NCI-H1105 treated with DMSO at 0.1 percent for 48 hours (cell line): ENCODE measurements at places on chromosomes 1 and 21.
A peak's percentile ranks its signal among the peaks of the same experiment; 100 is the strongest.

DNA sequence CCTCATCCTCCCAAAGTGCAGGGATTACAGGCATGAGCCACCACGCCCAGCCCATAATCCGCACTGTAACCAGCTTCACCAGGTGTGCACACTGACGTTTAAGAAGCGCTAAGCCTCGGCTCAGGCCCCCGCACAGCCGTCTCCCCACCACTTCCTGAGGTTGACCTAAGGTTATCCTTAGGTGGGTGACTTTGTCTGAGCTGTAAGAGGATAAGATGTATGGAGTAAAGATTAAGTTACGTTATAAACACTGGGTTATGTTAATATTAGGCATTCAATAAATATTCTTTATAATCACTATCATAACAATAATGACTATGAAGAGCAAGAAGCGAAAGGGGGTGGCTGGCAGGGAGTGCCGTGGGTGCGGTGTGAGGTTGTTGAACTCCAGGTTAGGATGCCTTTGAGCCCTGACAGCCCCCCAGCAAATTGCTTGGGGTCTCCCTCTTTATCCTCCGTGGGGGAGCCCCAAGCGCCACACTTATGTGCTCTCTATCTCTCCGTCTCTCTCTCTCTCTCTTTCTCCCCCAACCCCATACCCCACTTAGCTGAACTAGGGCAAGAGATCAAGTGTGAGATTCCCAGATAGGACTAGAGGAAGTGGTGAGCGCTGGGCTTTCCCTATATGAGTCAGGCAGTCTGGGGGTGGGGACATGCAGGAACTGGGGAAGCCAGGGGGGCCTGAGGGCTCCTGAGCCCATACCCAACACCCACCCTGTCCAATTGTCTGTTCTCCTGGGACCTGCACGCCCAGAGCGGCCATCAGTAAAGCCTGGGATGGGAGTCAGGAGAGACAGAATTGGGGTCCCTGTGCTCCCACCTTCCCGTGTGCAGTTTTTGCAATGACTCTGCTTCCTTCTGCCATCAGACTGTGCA lies 7.6 kb downstream of the EFHD2 start:
- DNase-seq, result no peak

DNA sequence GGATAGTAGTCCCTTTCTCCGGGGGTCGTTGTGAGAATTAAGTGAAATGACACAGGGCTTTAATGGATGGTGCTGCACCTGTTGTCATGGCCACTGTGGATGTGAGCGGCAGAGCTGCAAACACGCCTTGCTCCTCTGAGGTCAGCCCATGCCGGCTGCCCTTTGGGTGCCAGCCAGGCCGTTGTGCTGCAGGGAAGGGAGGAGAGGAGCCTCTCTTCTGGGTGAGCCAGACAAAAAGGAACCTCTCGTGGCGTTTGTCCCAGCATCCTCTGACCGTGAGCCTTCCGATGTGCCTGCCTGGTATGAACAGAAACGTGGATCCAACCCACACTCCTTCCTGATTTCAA lies 383.0 kb upstream of the VAMP3 start:
- DNase-seq, result no peak

GRCh38 chr1:16918371-16918770 lies 3.4 kb upstream of the CROCC start:
- DNase-seq, result no peak

DNA sequence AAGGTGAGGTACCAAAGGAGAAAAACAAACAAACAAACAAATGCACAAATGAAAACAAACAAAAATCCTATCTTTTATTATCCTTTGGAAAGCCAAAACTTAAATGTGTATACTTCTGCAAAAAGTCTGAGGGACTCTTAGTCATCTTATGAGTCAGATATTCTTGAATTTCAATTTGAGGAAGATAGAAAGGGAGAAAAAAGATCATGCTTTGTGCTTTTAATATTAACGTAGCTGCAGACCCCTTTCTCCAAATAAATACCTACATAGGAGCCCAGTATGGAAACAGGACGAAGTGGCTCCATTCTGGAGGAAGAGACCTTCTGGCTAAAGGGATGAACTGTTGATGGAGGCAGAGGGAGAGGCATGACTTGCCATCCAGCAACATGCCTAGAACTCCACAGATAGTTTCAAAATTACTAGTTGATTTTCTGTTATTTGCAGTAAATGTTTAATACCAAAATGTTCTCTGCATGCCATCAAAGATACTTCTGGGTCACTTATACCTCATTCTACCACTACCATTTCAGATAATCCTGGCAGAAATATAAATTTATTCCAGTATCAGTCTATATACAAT lies 25.4 kb downstream of the NUP210L start:
- DNase-seq, result no peak

DNA sequence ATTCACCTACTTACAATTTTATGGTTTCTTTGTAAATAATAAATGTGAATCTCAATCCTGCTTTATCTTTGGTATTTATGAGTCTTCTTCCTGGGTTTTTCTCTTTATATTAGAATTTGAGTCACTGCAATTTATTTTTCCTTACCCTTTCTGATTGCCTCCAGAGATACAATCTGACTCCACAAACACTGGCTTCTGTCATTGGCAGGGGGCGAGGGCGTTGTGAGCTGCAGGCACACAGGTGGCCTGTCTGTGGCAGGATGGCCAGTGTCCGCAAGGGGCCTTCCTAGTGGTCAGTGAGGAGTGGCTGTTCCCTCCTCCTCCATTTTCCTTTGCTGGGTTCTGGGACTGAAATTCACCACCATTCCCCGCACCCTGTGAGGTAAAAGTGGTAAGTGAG lies 2.0 kb upstream of the MTARC1 start:
- DNase-seq, result no peak

GRCh38 chr1:219124163-219124562 lies 49.5 kb upstream of the LYPLAL1 start:
- DNase-seq, result no peak

DNA sequence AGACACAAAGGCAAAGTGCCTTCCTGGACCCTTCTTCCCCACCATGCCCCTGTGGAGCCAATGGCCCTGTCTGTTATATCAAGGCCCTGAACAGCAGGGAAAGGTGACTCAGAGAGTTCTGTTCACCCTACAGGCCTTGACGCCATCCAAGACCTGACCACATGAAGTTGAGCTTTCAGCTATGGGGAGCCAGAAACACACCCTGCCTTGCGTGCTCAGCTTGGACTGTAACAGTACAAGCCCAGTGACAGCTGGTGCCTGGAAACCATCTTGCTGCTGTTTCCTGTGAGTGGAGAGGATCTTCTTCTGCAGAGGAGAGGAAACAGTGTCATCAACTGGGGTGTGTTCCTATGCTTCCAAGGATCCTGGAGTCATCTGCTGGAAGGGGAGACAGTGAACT lies 165.0 kb upstream of the IRF2BP2 start:
- DNase-seq, result no peak

GRCh38 chr1:200965111-200965805 lies 58.3 kb downstream of the KIF21B start:
- DNase-seq, result no peak

GRCh38 chr21:45499201-45499750 lies 43.0 kb downstream of the SLC19A1 start:
- no peak for DNase-seq

DNA sequence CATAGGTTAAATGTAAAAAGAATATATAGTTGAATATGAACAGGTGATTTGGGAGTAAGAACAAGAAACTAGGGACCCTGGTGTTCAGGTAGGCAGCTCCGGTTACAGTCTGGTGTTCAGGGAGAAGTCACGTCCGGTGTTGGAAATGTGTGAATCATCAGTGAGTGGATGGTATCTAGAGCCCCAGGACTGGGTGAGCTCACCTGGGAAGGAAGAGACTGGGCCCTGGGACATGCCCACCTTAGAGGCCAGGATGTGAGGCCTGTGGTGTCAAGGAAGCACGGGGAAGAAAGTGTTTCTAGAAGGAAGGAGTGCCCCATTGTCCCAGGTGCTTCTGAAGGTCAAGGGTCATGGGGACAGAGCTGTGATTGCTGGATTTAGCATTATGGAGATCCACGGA lies 1.5 kb upstream of the GJB3 start:
- no peak for DNase-seq

DNA sequence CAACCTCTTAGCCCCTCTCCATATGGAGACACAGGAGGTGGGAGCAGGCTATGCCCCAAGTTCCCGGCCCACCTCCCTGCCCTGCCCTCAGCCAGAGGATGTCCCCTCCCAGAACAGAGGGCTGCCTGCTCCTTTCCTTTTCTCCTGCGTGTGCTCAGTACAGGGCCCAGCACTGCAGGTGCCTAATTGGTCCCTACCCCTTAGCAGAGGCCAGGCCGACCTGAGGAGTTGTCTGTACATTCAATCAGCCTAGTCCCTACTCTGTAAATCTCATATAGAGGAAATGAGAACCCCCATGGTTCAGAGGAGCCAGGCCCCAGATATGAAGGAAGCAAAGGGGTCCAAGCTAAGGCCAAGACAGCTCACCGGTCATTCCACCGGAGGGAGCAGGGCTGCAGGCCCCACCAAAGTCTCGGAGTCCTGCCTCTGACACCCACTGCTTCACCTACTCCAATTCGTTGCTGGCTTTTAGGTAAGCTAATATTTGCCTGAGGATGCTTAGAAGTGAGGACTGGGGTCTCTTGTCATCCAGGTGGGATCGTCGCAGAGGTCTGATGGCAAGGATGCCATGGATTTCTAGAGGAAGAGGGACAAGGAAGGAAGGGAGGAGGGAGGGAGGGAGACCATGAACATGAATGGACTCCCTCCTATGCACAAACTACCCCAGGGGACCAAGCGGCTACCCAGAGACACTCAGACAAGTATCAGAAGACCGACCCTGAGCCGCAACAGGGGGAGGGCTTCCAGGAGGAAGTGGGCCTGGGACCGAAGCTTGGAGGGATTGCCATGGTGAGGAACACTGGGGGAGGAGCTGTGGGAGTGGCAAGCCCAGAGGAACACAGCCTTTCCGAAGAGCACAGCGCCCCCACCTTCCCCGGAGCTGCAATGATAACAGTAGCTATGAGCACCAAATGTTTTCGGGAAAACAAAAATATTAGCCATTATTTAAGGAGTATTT lies 30.4 kb upstream of the FOXO6 start:
- no peak for DNase-seq

GRCh38 chr1:28441674-28442073 lies 64.2 kb upstream of the RCC1 start:
- DNase-seq, result no peak

DNA sequence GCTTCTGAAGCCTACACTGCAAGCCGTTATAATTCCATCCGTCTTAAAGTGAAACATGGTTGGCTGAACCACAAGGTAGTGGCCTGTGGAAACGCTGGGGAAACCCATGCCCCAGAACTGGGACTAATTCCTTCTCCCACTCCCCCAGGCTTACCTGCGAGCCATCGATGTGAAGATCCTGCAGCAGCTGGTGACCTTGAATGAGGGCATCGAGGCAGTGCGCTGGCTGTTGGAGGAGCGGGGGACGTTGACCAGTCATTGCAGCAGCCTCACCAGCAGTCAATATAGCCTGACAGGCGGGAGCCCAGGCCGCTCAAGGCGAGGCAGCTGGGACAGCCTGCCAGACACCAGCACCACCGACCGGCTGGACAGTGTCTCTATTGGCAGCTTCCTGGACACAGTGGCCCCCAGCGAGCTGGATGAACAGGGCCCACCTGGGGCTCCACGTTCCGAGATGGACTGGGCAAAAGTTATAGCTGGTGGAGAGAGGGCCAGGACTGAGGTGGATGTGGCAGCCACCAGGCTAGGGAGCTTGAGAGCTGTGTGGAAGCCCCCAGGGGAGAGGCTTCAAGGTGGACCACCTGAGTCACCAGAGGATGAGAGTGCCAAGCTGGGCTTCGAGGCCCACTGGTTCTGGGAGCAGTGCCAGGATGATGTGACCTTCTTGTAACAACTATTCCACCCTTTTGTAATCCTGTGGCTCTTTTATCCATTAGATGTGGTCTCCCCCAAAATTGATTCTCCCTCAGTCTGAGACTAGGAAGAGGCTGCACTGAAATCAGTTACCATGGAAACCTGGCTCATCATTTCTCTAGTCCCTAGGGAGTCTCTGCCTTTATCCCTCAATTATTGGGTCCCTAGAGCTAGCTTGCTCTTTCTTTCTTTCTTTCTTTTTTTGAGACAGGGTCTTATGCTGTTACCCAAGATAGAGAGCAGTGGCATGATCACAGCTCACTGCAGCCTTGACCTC lies 16.7 kb downstream of the LURAP1 start:
- peak; percentile 5 for DNase-seq

GRCh38 chr1:46131712-46132528 lies 509 bp downstream of the PIK3R3 start:
- peak; percentile 68 for DNase-seq

DNA sequence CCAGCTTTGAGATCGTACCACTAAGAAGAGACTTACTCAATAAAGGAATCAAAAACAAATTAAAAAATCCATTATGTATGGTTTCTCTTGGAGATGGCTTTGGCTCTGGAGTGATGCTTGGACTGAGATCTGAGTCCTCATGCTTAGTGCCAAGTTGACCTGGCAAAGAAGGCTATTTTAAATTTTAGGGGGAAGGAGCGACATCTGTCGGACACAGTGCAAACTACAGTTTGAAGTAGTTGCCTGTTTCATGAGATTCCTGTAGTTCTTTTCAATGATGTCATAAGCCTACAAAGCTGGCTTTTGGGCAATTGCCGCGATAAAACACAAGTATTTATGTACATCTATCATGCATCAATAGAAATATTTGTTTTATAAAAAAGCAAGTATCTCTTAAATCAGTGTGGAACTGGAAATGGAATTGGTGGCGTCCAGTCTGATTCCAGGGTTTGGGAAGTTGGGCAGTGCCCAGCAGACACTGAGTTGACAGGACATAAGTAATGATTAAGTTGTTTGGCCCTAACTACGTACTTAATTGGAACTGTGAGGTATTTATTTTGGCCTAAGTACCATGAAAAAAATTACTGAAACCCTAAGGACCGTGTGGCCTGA lies 50.0 kb downstream of the TBCE start:
- peak; percentile 37 for DNase-seq

DNA sequence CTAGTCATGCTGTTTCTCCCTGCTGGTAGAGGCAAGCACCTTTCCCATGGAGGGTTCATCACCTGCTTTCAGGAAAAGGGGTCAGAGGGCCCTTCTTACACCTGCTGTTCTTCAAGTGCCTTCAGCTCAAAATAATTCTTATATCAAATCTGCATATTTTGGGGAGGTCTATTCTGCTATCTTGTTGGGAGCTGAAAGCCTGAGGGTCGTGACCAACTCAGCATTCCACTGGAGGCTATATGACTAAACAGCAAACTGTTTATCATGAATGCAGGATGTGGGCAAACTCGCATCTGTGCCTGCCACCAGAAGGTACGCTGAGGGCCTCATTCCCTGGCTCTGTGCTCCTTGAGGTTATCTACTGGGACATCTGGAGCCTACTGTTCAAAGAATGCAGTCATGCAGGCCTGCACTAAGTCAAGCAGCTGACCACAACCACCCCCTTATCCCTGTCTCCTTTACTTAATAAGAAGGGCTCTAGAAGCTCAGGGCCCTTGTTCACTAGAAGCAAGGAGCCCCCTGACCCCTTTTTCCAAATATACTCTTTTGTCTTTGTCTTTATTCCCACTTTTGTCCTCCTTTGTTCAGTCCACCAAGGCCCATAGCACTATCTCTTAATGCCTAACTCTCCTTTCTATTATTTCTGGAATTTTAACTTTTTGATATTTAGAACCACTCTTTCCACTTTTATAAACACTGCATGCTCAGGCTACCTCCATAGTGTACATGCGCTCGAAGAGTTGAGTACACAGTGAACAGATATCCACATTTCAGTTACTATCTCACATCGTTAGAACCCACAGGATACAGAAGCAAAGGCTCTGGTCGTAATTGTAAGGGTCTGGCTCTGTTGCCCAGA lies 4.5 kb upstream of the TRIM17 start:
- no peak for DNase-seq
